ENCODE measurements at places on chromosomes 3 and 15.

DNA sequence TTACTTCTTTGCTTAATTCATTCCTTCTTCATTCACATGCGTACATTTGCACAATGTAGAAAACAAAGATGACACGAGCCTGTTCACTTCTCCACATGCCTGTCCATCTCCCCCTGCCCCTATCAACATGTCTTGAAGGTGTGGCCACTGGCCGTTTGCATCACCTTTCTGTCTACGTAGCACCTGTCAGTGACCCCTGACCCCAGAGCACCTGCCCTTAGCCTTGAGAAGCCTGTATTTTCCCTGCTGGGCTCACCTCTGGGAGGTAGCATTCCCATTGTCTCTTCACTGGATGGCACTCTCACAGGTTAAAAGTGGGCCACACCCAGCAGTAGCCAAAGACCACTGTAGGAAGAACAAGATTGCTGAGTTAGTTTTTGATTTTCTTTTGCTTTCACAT, 234.1 kb downstream of the THSD4 start:
- DNase-seq = no peak

GRCh38 chr3:1967525-1967924, 131.1 kb upstream of the CNTN4 start:
- no peak for DNase-seq

- DNase-seq = no peak
Measured at GRCh38 chr3:32448686-32449474, 53.8 kb downstream of the CMTM6 start.

GRCh38 chr3:49666592-49666991, 7.6 kb upstream of the APEH start:
- no peak for DNase-seq

DNA sequence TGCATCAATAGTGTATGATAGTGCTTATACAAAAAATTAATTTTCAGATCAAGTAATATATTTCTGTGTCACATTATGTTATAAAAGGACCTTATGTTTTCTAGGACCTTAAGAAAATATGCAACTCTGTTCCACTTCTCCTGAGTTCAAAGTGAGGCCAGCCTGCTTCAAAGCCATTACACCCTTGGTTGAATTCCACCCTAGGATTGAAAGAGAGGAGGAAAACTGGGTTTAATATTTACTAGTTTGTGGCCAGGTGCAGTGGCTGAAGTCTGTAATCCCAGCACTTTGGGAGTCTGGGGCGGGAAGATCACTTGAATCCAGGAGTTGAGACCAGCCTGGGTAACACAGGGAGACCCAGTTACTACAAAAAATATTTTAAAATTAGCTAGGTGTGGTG, 32.9 kb upstream of the NR1I2 start:
- DNase-seq = no peak

GRCh38 chr3:183698318-183698751, 738 bp downstream of the YEATS2 start:
- no peak for DNase-seq

DNA sequence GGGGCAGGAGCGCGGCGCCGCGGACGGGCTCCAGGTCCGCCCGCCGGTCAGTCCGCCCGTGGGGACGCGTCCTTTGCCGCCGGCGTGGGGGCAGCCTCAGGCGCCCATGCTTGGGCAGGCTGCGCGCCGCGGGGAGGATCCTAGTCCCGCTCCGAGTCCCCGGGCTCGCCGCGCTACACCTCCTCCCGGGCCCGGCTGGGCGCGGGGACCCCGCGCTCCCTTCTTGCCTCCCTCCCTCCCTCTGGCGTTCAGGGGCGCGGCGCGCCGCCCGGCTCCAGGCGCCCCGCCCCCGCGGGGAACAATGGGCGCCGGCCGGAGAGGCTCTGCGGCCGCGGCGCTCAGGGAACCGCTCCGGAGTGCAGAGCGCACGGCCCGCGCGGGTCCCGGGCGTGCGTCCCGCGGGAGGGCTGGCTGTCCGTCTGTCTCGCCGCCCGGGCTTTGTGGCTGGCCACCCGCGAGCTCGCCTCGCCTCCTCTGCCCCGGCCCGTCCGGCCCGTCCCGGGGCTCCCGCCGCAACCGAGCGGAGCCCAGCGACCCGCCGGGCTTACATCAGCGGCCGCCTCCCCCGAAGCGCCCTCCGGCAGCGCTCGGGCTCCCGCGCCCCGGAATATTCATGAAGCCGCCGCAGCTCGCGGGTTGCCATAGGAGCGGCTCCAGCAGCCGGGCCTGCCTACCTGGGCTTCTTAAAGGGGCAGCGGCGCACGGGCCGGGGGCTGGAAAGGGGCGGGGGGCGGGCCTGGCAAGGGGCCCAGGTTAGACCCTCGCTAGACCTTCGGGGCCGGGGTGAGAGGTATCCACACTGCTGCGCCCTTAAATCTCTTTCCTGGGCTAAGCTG, at the start of gene HCN4:
Gene HCN4, minus strand, starts transcription at position 658 of the 836 bp plus-strand sequence. CDS start 688 bp downstream, outside the sequence.
- no peak for DNase-seq

DNA sequence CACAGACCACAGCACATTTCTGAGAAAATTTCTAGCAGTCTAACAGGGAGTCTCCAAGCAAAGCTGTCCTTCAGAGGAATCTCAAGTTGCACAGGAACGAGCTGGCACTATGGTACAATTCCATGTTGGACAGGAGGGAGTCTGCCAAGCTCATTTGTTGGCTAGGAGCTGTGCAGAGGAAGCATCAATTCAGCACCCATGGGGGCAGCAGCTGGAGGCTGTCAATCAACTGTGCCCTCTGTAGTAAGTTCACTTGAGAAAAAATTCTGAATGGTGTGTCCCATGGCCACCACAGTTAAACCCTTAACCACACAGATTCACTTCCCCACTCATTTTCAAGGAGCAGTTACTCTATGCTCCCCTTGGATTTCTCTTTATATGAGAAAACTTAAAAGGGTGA, 298.5 kb upstream of the PPP2R3A start:
- DNase-seq = no peak

DNA sequence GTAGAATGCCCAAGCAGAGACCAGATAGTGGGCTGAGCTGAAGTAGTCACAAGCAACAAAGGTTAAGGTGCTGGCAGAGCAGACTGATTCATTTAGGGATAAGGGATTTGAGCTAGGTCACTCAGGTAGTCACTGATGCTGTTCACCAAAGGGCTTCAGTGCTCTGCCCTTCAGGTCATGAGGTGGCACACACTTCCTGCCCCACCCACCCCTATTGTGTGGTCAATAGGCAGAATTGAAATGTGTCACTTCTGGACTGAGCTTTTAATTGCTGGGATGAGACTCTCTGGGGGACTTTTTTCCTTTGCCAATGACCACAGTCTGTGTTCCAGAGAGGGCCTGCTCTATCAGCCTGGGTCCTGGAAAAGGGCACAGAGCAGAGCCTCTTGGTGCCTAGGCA, 2.9 kb upstream of the DIS3L start:
- DNase-seq = no peak

GRCh38 chr3:13783476-13783875, 96.4 kb downstream of the WNT7A start:
- DNase-seq = no peak

GRCh38 chr3:147119989-147120388, 286.4 kb downstream of the ZIC4 start:
- DNase-seq = no peak

DNA sequence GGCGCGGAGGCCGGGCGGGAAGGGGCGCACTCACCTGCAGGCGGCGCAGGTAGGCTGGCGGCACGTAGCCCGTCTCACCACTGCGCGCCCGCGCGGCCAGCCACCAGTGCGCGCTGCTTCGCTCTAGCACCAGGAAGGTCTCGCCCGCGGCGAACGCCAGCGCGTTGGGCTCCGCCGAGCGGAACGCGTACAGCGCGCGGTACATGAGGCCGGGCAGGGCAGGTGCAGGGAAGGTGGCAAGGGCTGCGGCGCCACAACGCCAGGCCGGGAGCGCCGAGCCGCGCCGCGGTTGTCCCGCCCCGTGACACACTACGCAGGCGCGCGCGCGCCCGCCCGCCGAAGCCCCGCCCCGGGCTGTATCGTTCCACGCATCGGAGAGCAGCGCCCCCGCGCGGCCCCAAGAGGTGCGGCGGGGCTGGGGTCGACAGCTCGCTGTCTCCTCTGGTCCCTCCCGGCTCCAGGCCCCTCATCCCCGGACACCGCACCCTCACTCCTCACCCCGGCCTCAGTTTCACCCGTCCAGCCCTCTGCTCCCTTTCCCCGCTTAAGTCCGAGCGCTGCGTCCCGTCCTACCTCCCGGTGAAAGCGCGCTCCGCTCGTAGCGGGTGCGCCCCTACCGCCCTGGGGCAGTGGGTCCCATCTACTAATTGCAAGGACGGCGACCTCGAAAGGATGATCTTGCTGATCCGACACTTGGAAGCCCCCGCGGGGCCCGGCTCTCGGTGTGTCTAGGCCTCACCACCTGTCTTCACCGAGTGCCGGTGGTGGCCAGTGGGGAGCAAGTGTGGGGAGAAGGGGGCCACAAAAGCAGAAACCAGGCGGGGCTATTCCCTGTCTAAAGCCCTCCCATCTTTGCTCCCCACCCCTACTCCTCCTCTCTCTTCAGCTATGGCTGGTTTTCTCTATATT, at the start of gene NCKIPSD:
Gene NCKIPSD, minus strand, starts transcription at position 313 of the 909 bp plus-strand sequence. Its CDS starts 108 bp downstream, at position 205.
- DNase-seq = no peak

DNA sequence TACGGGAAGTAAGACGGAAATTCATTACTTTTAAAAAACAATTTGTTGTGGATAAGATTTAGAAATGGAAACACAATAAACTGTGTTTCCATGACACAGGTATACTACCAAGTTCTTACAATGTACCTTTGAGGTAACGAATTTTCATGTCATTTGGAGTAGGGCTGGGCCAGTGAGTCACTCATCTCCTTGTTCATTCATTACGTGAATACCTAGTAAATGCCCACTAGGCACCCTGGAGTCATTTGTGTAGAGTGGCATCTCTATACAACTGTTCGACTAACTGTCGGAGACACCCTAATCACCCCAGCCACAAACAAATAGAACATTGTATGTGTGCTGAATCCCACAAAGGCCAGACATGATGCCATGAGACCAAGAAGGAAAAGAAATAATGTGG, 94.8 kb downstream of the IGF1R start:
- no peak for DNase-seq

GRCh38 chr3:108124337-108125152, 33.7 kb upstream of the CD47 start:
- no peak for DNase-seq

GRCh38 chr3:172134352-172134751, 95.0 kb downstream of the FNDC3B start:
- DNase-seq = no peak

- DNase-seq = peak; percentile 14
Measured at GRCh38 chr3:67654099-67654843, at the start of gene SUCLG2. SUCLG2 (minus strand) TSS chr3:67654612; CDS start chr3:67654586, 26 bp downstream.

DNA sequence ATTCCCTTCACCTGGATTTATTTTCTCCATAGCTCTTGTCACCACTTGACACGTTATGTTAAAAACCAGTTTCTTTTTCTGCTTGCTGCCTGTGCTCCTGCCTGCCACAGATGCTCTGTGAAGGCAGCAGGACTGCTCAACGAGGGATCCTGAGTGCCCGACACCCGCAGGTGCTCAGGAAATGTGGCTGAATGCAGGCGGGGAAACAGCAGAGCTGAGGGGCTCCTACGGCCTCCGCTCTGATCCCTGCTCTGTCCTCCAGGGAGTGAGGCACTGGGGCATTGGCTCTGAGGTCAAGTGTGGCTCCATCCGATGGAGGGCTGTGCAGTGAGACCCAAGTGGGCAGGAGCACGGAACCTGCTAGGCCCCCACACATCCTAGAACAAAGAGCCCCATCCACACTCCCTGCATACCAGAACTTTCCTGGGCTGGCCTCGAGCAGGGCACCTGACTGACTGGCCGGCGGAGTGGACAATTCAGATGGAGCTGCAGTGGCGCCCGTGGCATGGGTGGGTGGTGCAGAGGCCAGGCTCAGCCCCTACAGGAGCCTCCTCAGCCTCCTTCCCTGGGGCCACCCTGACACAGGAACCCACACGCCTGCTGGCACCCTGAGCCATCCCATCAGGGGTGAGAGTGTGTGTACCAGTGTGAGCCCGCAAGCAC, 27.9 kb downstream of the IQSEC1 start:
- no peak for DNase-seq

DNA sequence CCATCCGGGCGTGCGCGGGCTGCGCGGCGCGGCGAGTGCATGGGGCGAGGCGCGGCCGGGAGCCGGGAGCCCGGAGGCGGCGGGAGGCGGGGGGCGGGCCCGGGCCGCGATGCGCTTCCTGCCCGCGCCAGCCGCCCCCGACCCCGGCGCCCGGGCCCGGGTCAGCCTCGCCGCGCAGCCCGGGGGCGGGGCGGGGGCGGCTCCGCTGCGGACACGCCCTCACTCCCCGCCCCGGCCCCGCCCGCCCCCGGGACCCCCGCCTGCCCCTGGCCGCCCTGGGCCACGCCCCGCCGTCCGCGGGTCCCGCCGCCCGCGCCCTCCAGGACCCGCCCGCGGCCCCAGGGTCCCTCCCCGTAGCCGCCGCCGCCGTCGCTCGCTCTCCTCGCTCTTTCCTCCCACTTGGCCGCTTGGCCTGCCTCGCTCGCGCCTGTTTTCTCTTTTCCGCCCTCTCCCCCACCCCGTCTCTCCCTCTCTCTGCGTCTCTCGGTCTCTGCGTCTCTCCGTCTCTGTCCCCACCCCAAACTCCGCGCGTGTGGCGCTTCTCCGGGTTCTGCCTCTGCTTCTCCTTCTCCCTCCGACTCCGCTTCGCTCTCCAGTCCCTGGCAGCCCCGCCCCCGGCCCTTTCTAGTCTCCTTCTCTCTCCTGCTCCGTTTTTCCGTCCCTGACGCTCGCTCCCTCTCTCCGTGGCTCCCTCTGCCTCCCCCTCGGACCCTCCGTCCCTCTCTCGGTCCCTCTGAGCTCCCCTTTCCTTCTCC, at the start of gene PLXND1:
Gene PLXND1, minus strand, starts transcription at position 41 of the 755 bp plus-strand sequence. Its CDS starts 37 bp downstream, at position 4.
- DNase-seq = no peak

GRCh38 chr15:37038716-37039106, 61.6 kb downstream of the MEIS2 start:
- no peak for DNase-seq

GRCh38 chr15:84654689-84655453, 788 bp upstream of the WDR73 start:
- no peak for DNase-seq

Measured in cortex of kidney (tissue), 1 donor.